ENCODE measurements at places on chromosomes 2 and 18. TPM values are rescaled to one million over a fixed set of nuclear protein-coding genes. Genes with fewer than 3 reads are reported as not detected.
A peak's percentile ranks its signal among the peaks of the same experiment; 100 is the strongest.

AGXT gene
- total RNA-seq: not detected

ST8SIA3 gene
- total RNA-seq: not detected

SOWAHC gene
- 2.7 TPM for total RNA-seq

GRCh38 chr2:197986977-197987376 is 182.6 kb downstream of the PLCL1 start:
- no peak for DNase-seq

GRCh38 chr2:28342081-28342967 is 50.3 kb upstream of the FOSL2 start:
- DNase-seq: peak; percentile 76
